ENCODE measurements at places on chromosomes 12 and 14. TPM values are rescaled to one million over a fixed set of nuclear protein-coding genes. Genes with fewer than 3 reads are reported as not detected.

- peak overlapping the region; percentile 68 for H3K4me3 ChIP-seq
- no peaks in the 10 kb centered on the region for H3K27me3 ChIP-seq
- H3K36me3 ChIP-seq, result no peaks in the 10 kb centered on the region
- H3K4me1 ChIP-seq, result peaks cover 12% of the 10 kb centered on the region
These were observed 1.0 kb downstream of the CLBA1 start for GRCh38 chr14:104986487-104987164.

DNA sequence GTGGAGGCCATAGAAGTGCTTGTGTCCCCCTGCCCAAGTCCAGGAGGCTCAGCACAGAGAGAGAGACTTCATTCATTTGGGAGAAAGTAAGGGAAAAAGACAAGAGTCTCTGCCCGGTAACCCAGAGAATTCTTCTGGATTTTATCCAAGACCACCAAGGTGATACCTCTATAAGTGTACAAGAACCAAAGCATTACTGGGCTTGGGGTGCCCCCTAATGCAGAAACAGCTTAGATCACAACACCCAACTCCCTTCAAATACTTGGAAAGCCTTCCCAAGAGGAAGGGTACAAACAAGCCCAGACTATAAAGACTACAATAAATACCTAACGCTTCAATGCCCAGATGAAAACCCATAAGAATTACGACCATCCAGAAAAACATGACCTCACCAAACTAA, 119.7 kb upstream of the PDE3A start:
- H3K4me1 ChIP-seq, result peaks cover 2% of the 10 kb centered on the region
- no peaks in the 10 kb centered on the region for H3K27me3 ChIP-seq
- H3K36me3 ChIP-seq, result peaks cover 6% of the 10 kb centered on the region
- no peak for DNase-seq
- no peak overlapping the region for H3K27ac ChIP-seq

- no peak for DNase-seq
- no peaks in the 10 kb centered on the region for H3K36me3 ChIP-seq
- no peak overlapping the region for H3K27ac ChIP-seq
These were observed 62.8 kb downstream of the TSHR start for GRCh38 chr14:81018251-81018650.

GRCh38 chr12:47527816-47528215, 178.0 kb downstream of the RPAP3 start:
- H3K27ac ChIP-seq, result no peak overlapping the region
- H3K27me3 ChIP-seq, result peaks cover 56% of the 10 kb centered on the region
- H3K4me1 ChIP-seq, result no peaks in the 10 kb centered on the region
- DNase-seq, result no peak

DNA sequence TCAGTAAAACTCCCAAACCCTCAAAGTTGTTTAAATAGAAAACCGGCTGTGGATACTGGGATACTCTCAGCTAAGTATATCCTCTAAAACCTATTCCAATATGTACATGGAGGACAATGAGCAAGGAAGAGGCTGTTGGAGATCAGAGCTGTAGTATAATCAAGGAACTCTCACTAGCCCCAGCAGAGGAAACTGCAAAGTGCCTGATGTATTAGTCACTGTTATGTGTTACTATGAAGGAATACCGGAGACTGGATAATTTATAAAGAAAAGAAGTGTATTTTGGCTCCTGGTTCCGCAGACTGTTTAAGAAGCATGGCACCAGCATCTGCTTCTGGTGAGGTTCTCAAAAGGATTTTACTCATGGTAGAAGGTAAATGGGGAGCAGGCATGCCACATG, 65.6 kb upstream of the RPL10L start:
- no peak overlapping the region for H3K27ac ChIP-seq
- H3K36me3 ChIP-seq, result no peaks in the 10 kb centered on the region
- no peak overlapping the region for H3K4me3 ChIP-seq
- H3K27me3 ChIP-seq, result peaks cover 2% of the 10 kb centered on the region
- H3K4me1 ChIP-seq, result no peaks in the 10 kb centered on the region

GRCh38 chr14:105702275-105702817, 176.0 kb downstream of the TMEM121 start:
- no peaks in the 10 kb centered on the region for H3K36me3 ChIP-seq
- H3K27ac ChIP-seq, result no peak overlapping the region
- DNase-seq, result peak; percentile 54
- H3K4me1 ChIP-seq, result no peaks in the 10 kb centered on the region

- H3K36me3 ChIP-seq, result peaks cover 9% of the 10 kb centered on the region
- peak overlapping the region; percentile 97 for H3K27ac ChIP-seq
- H3K27me3 ChIP-seq, result no peaks in the 10 kb centered on the region
- peak overlapping the region; percentile 97 for H3K4me3 ChIP-seq
- no peak for DNase-seq
- peaks cover 50% of the 10 kb centered on the region for H3K4me1 ChIP-seq
These were observed 1.0 kb downstream of the PRPF39 start for GRCh38 chr14:45084946-45085346.

DNA sequence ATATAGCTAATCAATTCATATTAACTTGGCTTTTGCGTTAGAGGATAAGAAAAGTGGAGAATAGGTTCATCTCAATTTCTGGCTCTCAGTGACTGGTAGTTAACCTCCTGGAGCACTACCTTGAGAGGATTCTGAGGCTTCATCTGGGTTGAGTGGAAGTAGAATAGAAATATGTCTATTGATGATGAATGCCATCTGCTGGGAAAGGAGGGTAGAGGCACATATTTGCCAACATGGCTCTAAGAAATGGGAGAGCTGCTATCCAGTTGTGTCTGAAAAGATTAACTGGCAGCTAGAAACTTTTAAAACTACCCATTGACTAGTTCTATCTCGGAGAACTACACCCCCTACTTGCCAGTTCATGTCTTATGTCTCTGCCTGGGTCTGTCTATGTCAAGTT, 530.1 kb downstream of the NRXN3 start:
- H3K4me1 ChIP-seq, result no peaks in the 10 kb centered on the region
- no peaks in the 10 kb centered on the region for H3K27me3 ChIP-seq
- H3K27ac ChIP-seq, result no peak overlapping the region
- no peak for DNase-seq
- H3K4me3 ChIP-seq, result no peak overlapping the region
- H3K36me3 ChIP-seq, result no peaks in the 10 kb centered on the region

DNA sequence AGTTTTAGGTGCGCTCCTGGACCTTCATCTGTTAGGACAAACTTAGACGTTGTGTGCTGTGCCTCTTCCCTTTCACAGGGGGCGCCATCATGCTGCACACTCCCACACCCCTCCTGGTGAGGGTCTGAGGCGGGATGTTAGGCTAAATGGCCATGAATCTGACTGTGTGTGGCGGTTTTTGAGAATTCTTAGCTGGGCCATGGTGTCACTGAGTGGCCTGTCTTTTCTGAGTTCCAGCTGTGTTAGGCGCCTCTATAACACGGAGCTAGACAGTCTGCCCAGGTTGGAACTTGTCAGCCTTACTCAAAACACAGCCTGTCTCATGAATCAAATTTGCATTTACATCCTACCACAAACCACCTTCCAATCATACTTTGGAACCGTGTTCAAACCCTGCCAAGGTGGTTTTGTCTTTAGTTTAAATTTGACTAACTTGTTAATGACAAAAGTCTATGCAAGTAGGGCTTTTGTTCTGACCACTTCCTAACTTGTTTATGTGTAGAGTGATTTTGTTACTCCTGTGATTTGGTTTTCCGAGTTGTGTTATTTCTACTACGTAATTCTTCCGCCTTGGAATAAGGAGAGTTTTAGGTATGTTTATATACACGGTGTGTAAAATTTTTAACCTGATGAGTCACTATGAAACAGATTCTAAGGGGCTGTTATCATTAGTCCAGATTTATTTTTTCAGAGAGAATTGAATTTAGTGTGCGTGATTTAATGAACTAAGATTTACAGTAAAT, 19.6 kb downstream of the ACVR1B start:
- H3K4me1 ChIP-seq, result peaks cover 45% of the 10 kb centered on the region
- H3K4me3 ChIP-seq, result peak overlapping the region; percentile 43
- H3K27ac ChIP-seq, result peak overlapping the region; percentile 75
- H3K27me3 ChIP-seq, result no peaks in the 10 kb centered on the region

Gene STON2
- not detected for total RNA-seq

GRCh38 chr14:61121355-61121787, 140.3 kb downstream of the SLC38A6 start:
- peaks cover 47% of the 10 kb centered on the region for H3K4me1 ChIP-seq
- H3K27me3 ChIP-seq, result no peaks in the 10 kb centered on the region
- peak overlapping the region; percentile 64 for H3K27ac ChIP-seq
- H3K4me3 ChIP-seq, result no peak overlapping the region
- DNase-seq, result no peak

GRCh38 chr14:105912641-105913180, 386.3 kb downstream of the TMEM121 start:
- no peak for DNase-seq
- no peaks in the 10 kb centered on the region for H3K36me3 ChIP-seq
- H3K4me3 ChIP-seq, result no peak overlapping the region
- H3K27me3 ChIP-seq, result no peaks in the 10 kb centered on the region
- no peaks in the 10 kb centered on the region for H3K4me1 ChIP-seq
- no peak overlapping the region for H3K27ac ChIP-seq

GRCh38 chr14:101110729-101111619, 207.5 kb upstream of the RTL1 start:
- no peaks in the 10 kb centered on the region for H3K36me3 ChIP-seq
- no peaks in the 10 kb centered on the region for H3K4me1 ChIP-seq
- peak; percentile 78 for DNase-seq
- H3K27me3 ChIP-seq, result peaks cover 4% of the 10 kb centered on the region
- H3K27ac ChIP-seq, result no peak overlapping the region

DNA sequence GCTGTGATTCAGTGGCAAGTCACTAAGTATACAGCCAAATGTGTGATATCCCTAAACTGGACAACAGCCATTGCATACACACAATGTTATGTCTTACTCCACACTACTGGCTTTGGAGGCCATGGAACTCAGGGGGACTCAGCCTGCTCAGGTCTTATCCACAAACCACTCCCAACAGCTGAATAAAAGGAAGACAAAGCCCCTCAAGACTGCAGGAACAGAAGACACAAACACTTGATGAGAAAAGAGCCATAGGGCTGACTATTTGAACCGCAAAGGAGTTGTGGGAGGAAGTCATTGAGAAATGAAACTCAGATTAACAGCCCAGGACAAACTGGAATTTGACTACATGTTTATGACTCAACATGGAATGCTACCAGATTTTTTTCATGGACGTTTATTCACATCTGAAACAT, 40.9 kb downstream of the PTGER2 start:
- no peaks in the 10 kb centered on the region for H3K36me3 ChIP-seq
- H3K27ac ChIP-seq, result peak overlapping the region; percentile 81
- no peak for DNase-seq
- H3K27me3 ChIP-seq, result no peaks in the 10 kb centered on the region
- peaks cover 42% of the 10 kb centered on the region for H3K4me1 ChIP-seq

Gene SLC17A8
- total RNA-seq, result not detected

Gene MSRB3
- total RNA-seq, result 77.3 TPM

Gene ANO4
- total RNA-seq, result 0.48 TPM

GRCh38 chr12:126773012-126773411, 1494.0 kb upstream of the TMEM132C start:
- no peaks in the 10 kb centered on the region for H3K27me3 ChIP-seq
- no peaks in the 10 kb centered on the region for H3K4me1 ChIP-seq
- DNase-seq, result no peak

DNA sequence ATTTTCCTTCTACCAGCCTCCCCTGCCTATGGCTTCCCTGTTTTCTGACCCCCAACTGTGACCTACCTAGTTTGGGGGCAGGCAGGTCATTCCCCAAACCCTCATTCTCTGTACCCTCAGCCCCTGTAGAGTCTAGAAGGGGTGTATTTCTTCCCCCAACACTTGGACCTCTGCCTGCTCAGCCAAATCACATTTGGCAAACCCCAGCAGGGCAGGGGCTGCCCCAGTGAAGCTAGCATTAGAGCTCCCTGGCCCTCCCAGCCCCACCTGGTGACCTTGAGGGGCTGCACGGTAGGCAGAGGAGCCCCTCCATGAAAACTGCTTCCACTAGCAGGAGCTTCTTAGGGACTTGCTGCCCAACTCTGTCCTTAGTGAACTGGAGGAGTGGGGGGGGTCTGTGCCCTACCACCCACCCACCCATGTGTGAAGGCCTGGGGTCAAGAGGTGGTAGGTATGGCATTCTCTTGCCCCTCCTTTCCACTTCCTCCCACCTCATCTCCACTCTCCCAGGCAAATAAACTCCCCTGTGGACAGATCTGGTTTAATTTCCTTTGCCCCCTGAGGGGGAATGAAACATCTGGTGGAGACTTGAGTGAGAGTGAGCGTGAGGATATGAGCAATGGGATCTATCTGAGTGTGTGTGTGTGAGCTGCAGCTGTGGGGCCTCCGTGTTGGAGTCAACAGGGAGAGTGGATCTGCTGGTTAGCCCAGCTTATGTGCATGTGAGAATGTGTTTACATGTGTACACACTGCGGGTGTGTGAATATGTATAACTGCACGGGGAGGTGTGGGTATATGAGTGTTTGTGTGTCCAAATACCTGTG, 1.6 kb downstream of the NXPH4 start:
- H3K36me3 ChIP-seq, result no peaks in the 10 kb centered on the region
- H3K27me3 ChIP-seq, result peaks cover 13% of the 10 kb centered on the region
- no peak for DNase-seq

Gene SYCP3
- not detected for total RNA-seq

DNA sequence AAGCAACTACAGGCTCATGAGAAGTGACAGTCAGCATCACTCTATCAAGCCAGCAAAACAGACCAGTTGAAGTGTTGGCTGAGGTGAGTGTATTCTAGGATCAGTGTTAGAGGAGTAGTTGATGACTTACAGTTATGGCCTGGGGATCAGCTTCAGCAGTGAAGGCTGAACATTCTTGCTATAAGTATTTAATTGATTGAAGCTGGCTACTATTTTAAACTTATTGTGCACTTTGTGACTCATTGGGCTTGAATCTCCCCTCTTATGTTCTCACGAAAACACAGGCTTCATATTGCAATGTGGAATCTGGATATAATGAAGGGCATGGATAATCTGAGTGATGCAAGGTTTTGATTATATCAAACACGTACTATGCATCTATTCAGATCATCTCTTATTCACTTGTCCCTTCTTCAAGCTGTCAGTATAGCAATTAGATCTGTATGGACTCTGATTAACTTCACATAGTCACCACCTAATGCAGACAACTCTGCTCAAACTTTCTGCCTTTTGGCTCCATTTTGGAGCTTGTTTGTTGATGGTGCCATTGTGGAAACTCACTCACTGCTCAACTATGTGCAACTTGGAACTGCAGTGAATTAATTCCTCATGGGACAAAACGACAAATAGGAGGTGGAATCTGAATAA, 309.2 kb downstream of the SLC16A7 start:
- no peaks in the 10 kb centered on the region for H3K36me3 ChIP-seq
- no peak overlapping the region for H3K4me3 ChIP-seq
- peak overlapping the region; percentile 24 for H3K27ac ChIP-seq
- peaks cover 19% of the 10 kb centered on the region for H3K4me1 ChIP-seq
- no peak for DNase-seq
